ENCODE measurements at places on chromosomes 6 and 20. TPM values are rescaled to one million over a fixed set of nuclear protein-coding genes. Genes with fewer than 3 reads are reported as not detected.

GRCh38 chr20:20783450-20783849 lies 71.0 kb upstream of the RALGAPA2 start:
- no peak for DNase-seq

GRCh38 chr6:15961635-15962448 lies 167.0 kb upstream of the MYLIP start:
- DNase-seq, result no peak

DNA sequence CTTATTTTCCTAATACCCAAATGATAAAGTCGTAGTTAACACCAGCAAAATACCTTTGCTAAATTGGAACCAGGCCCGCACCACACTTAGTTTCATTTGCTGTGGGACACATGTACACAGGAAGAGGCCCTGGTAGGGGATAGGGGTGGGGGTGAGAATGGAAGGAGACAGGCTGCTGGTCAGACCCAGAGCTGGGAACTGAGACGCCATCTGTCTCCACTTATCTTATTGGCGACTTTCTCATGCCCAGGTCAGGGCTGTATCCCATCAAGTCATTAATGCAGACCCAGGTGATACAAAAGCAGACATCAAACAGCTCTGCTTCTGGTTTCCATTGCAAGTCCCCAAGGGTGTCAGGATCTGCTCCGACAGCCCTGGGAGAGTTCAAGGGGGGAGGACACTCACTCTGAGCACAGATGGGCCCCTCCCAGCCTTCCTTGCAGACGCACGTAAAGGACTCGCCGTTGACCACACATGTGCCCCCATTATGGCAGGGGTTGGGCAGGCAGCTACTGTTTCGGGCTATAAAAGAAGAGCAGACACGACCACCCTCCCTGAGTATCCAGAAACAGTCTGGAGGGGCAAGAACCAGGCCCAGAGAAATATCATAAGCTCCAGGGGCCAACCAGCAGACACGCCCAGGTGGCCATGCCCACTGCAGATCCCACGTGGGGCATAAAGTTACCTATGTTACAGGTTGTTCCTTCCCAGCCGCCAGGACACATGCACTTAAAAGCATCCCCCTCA lies 29.2 kb downstream of the JAG1 start:
- no peak for DNase-seq

GRCh38 chr6:69331886-69332285 lies 464.9 kb downstream of the LMBRD1 start:
- no peak for DNase-seq

- no peak for DNase-seq
Observed at GRCh38 chr6:139638179-139638941, 263.9 kb upstream of the CITED2 start.

DNA sequence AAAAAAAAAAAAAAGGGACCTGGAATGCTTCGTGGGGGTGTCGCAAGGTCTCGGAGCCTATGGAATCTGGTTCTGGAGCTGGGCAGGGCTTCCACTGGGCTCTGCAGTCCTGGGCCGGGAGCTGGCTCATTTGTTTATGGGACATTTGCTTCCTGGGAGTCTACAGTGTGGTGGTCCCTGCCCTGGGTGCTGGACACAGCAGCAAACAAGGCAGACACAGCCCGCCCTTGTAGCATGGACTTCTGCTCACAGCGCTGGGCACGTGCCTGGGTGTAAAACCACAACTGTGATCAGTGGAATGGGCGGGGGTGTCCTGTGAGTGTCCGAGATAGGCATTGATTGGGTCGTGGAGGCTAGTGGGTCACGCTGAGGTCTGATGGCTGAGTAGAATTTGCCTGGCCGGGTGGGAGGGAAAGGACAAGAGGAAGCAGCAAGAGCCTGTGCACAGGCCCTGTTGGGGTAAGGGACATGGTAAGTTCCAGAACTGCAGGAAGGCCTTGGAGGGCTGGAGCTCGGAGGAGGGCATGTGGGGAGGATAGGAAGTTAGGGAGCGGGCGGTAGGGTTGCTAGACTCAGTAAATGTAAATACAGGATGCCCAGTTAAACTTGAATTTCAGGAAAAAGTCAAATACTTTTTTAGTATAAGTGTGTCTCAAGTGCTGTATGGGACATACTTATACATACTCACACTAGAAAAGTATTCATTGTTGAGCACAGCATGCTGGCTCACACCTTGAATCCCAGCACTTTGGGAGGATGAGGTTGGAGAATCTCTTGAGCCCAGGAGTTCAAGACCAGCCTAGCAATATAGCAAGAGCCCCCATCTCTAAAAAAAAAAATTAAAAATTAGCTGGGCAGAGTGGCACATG lies 61.3 kb upstream of the PMEPA1 start:
- DNase-seq, result no peak

DNA sequence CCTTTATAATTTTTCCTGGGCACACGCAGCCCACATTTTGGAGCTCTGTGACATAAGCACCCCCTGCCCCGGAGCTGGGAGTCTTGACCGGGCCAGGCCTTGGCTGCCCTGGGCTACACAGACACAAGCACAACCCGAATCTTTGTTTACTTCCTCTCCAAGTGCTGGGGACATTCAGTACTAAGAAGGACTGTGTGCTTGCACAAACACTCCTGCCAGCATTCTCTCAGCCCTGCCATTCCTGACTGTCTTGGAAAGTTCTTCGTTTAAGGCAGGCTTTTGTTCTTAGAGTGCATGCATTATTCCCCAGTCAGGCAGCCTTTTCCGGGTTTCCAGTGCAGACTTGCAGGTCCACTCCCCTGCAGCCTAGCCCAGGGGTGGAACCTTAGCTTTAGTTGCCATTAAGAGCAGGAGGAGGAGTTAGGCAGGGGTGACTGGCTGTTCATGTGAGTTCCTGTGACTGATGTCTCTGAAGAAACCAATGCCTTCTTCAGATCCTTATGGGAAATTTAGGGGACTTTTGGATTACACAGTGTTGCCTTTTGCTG lies 28.6 kb downstream of the FOXO3 start:
- DNase-seq, result peak; percentile 88

- no peak for DNase-seq
Observed at GRCh38 chr20:22511943-22512910, 72.1 kb downstream of the FOXA2 start.

GRCh38 chr20:39342463-39342862 lies 380.3 kb downstream of the DHX35 start:
- no peak for DNase-seq

DNA sequence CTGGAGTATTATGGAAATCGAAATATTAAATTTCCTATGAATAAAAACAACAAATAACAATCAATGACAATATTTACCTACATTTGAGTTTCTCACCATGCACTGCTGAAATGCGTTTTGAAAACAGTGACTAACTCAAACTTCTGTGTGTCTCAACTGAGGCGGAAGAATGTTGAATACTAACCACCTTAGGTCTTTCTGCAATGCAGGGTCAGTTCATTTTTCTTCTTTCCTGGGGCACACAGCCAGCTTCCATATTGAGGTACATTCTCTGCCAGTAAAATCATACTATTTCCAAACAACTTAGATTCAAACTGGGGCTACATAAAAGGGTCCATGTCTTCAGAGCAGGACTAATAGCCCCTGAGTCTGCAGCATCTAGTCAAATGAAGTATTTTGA lies 310.1 kb downstream of the UTRN start:
- no peak for DNase-seq

DNA sequence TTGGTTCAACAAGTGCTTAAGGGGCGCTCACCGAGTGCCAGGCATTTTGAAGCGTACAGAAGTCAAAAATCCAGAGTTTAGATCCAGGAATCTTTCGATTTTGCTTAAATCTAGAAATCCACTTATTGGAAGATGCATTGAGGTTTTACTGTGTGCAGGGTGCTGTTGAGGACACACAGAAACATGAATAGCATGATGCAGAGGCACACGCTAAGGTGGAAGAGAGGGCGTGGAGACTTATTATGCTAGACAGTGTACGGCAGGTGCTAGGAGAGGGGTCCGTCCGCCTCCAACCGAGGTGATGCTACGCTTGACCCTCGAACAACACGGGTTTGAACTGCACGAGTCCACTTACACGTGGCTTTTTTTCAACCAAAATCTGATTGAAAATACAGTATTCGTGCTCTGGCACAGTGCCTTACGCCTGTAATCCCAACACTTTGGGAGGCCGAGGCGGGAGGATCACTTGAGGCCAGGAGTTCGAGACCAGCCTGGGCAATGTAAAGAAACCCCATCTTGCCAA lies 1.0 kb upstream of the KIF13A start:
- no peak for DNase-seq

GRCh38 chr6:135798751-135799515 lies 52.6 kb upstream of the PDE7B start:
- no peak for DNase-seq

DNA sequence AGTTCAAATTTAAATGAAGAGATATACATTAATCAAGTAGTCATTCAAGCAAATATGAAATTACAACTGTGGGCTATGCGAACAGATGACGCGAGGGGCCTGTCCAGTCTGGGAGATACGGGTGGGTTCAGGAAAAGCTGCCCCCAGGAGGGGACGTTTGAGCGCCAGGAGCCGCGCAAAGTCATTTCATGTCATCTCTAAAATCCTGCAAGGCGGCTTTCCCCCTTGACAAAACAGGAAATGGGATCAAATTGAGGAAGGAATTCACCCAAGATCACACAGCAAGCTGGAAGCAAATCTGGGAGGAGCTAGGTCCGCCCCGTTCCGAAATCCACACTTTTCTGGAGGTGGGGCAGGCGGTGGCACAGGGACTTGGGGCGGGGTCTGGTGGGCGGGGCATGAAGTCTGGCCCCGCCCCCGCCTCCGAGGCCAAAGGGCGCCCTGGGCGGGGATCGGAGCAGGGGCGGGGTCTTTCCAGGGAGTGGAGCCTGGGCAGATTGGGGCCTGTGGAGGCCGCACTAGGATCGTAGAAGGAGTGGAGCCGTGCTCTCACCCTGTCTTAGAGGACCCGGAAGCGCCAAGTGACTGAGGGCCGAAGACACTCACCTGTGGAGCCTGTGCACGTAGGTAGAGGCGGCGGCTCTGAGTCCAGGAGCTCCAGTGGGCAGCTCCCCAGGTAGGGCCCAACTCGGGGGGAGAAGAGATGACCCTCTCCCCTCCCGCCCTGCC lies at the start of gene LPIN3:
Gene LPIN3 (plus strand): TSS at position 495 of the 729 bp plus-strand sequence. CDS start 4,983 bp downstream, outside the sequence.
- DNase-seq, result peak; percentile 90

DNA sequence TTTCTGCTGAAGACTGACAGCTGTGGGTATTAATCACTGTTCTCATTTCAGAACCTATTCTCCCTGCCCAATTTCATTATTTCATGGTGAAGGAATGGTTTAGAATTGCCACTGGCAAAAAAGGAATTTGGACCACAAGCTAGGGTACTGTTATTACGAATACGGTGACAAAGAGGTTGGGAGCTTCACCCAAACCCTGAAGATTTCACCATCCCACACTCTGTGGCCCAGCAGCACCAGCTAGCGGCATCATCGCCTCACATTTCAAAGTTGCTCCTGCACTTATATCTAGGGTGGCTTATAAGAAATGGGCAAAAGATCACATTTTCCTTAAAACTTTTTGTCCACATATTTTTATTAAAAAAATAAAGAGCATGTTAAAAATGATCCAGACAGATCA lies 236.1 kb downstream of the SYNDIG1 start:
- DNase-seq, result peak; percentile 11

DNA sequence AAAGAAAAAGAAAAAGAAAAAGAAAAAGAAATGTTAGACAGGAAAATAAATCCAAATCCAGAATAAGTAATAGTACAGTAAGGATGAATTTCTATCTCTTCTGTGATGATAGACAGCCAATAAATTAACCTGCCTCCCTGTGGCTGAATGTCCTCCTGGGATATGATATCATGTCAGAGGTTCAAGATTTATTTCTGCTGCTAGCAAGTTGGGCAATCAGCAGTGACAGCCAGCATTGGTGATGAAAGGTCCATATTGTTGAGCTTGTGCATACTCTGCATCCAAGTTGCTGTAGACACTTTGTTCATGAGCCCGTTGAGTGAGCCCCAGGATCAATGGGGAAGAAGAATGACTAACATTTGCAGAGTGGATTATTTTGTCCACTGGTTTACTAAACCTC lies 44.9 kb upstream of the CEP85L start:
- peak; percentile 17 for DNase-seq

- no peak for DNase-seq
Observed at GRCh38 chr6:132153221-132153898, 202.2 kb upstream of the CCN2 start.

Gene SOX4
- total RNA-seq, result 25.8 TPM

Gene LPIN3
- 8.9 TPM for total RNA-seq

Gene TLDC2
- total RNA-seq, result not detected

Gene BPIFB2
- not detected for total RNA-seq

Gene NKX2-2
- total RNA-seq, result not detected

Measured in SK-MEL-5 (cell line).